ENCODE measurements at places on chromosomes 13 and 19. TPM values are rescaled to one million over a fixed set of nuclear protein-coding genes. Genes with fewer than 3 reads are reported as not detected.

Gene TMEM145
- total RNA-seq, result not detected

Gene ASF1B
- 11.4 TPM for total RNA-seq

Gene ZNF560
- under 0.01 TPM for total RNA-seq

Gene DENND1C
- total RNA-seq, result not detected
